Left forelimb (tissue), 1 donor: ENCODE measurements at places on chromosomes 11 and 22.

- DNase-seq: no peak
These were observed 129.5 kb downstream of the MAML2 start for GRCh38 chr11:96213500-96213899.

- no peak for DNase-seq
These were observed 134.8 kb downstream of the LDLRAD3 start for GRCh38 chr11:36078686-36079055.

DNA sequence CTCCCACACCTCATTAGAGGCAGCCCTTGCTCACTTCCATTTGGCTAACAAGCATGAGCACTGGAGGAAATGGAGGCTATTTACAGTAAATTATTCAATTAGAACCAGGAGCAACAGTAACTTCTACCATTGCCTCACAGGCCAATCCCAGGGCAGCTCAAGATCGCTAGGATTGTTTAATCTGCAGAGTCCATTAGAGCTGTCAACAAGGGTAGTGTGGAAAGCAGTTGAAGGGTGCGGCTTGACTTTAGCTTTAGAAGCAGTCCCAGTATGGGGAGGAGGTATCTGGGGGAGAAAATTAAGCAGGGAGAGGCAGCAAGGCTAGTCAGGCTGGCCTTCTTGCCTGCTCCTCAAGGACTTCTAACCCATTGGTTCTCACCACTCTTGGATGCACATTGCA is 38.3 kb upstream of the CYP2R1 start:
- no peak for DNase-seq

DNA sequence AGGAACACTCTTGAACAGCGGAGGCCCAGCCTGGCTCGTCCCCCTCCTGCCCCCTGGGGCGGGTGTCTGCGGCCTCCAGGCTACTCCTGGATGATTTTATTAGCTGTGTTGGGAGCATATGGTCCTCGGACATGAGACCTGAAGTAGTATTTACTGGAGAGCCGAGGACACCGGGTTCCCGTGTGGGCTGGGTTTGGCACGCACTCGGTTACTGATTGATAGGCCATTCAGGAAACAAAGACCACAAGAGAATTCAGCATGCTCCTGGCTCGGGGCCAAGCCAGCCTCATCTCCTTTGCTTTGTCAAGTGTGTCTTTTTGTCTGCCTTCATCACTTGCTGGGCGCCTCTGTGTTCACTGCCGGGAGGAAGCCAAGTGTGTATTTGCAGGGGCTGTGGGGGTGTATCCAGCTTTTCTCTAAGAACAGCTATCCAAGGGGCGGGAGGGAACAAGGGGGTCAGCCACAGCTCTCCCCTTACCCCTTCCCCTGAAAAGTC is 9.7 kb downstream of the FXYD2 start:
- no peak for DNase-seq

GRCh38 chr11:131637469-131638175 is 267.2 kb downstream of the NTM start:
- DNase-seq: no peak

DNA sequence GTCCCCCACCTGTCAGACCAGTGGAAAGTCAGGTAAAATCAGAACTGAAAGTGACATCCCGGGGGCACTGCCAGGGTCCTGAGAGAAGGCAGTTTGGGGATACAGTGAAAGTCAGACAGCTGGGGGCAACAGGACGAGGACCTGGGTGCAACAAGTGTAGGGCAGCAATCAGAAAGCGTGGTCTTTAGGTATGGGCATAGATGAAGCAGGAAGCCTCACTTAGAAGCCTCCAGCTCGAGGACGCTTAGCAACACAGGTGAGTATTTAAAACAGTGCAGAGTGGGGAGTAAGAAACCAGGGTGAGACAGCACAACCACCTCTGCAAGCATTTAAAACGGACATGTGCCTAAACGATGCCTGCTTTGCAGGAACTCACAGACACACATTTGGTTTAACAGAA is 64.6 kb upstream of the POU2AF1 start:
- no peak for DNase-seq

- no peak for DNase-seq
These were observed 82.3 kb upstream of the EED start for GRCh38 chr11:86162239-86162638.

DNA sequence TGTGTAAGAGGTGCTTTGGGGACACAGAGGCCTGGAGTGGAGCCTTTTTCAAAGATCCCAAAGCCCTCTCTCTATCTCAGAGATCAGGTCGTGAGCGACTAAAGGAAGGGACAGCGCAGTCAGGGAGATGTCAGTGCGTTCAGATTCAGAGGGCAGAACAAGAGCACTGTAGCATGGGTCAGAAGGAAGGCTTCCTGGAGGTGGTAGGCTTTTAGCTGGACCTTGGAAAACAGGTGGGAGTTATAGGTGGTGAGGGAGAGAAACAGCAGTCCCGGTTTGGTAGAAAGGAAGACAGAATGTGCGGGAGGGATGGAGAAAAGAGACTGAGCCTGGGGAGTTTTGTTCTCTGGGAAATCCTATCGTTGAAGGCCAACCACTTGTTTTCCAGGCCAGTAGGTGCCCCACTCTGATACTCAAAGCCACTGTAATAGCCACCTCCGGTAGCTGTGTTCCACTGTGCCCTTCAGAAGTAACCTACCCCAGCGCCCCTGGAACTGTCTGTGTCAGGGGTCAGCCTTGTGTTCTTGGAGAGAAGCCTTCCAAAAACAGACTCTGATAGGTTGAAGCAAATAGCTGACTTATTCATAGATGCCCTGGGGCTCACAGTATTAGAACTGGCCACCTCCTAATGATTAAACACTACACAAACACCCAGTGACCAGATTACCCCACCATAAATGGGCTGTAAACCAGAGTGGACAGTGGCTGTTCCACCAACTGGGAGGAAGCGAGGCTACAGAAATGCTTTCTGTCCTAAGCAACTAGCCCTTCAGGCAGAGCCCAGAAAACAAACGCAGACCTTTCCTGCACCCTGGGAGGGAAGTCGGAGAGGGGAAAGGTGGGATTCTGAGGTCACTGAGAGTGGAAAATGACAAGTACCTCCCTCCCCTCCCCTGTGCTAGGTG is 157.7 kb downstream of the DBX1 start:
- no peak for DNase-seq

DNA sequence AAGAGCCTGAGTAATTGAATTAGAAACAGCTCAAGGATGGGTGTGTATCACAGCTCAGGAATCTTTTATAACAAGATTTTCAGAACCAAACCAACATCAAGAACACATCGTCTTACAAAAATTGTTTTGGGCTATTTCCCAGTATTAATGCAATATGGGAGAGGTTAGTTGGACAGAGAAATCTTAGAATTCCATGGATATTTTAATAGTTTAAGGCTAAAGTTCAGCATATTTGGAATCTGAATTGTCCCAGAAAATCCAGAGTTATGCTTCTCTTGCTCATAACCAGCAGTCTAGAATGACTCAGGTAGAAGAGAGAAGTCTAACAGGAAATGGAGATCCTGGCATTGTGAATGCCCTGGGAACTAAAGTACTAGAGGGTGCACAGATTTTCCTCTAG is 74.6 kb downstream of the ADM start:
- DNase-seq: no peak

DNA sequence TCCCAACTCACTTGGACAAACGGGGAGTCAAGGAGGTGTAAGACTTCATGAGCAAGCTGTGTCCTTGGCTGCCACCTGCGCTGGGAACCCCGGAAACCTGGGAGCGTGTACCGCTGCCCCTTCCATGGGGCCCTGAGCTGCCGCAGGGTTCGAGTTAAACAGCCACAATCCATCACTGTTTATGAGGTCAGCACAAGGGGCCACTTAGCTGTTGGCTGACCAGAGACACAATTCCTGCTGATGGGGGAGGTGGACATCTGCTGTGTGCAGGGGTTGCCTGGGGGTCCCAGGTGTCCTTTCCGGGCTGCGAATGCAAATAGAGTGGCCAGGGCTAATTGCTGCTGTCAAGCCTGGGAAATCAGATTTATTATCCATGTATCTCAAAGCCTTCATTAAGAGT is 549.3 kb downstream of the BRD1 start:
- DNase-seq: no peak

- DNase-seq: no peak
These were observed 8.8 kb upstream of the MED17 start for GRCh38 chr11:93775289-93775688.

DNA sequence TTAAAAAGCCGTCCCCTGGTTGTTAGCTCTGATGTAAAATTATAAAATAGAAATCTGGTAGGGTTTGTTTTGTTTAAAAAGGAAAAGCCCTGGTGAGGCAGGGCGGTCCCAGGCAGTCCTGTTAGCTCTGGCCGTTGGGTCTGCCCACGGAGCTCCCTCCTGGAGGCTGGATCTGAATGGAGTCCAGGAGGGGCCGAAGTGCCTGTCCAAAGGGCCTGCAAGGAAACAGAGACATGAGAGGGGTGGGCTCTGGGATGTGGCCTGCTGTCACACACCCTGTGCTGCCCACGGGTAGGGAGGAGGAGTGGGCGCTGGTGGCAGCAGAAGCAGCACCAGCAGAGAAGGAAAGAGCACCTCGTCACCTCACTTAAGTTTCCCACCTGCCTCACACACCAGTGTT is 11.3 kb upstream of the PMM1 start:
- DNase-seq: no peak

DNA sequence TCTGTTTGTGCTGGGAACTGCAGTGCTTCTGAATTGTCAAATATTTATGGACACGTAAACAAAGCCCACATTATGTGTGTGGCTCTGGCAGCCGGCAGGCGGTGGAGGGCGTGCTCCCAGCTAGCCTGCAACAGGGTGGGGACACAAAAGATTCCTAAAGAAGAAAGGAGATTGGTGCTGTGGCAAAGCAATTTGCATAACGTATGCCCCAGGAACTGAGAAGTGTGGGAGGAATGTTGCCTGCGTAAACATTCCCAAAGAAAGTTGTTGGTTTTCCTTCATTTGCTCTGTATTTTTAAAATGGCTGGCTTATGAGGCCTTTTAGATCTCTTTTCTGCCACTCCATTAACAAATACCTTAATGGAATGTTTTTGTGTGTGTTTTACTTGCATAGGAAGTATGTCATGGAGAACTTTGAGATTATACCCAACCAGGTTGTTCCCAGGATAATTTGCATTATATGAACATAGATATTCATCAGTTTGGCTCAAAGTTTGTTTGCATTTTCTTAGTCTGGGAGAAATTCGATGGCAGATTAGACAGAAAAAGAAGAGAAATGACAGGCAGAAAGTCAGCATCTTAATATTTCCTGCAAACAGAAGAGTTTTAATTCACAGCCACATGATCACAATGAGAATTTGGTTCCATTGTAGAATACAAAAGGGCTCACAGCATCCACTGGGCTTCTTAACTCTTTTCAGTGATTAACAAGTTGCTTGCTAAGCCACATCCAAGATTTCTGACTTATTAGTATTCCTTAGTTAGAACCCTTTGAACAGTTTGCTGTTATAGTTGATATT is 41.8 kb upstream of the DLAT start:
- no peak for DNase-seq

GRCh38 chr22:17580441-17581031 is 17.2 kb downstream of the SLC25A18 start:
- DNase-seq: no peak

DNA sequence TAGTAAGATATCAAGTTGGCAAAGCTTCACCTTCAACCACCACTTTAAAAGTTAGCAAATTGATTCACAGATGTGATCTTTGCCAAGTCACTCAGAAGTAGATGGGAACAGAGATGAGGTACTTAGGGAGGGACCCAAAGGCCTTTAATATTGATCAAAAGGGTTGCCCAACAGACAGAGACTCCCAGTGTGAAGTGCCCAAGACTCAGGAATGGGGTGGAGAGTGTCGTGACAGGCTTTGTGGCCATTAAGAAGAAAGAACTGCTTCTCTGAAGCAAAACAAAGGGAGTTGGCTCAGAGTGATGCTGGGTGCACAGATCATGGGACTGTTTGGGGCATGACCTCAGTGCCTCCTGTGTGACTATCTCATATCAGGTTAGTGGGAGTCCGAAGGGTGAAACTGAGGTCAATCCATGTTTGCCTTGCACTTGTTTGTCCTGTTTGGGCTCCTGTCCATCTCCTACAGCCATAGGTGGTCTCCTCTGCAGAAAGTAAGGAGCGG is 132.3 kb downstream of the APIP start:
- DNase-seq: no peak
